ENCODE measurements at places on chromosomes 4 and X. TPM values are rescaled to one million over a fixed set of nuclear protein-coding genes. Genes with fewer than 3 reads are reported as not detected.

GRCh38 chr4:79576429-79576753 is 168.4 kb upstream of the GK2 start:
- peak; percentile 19 for DNase-seq

The MAGED4 gene
- polyA plus RNA-seq: 29.4 TPM

DNA sequence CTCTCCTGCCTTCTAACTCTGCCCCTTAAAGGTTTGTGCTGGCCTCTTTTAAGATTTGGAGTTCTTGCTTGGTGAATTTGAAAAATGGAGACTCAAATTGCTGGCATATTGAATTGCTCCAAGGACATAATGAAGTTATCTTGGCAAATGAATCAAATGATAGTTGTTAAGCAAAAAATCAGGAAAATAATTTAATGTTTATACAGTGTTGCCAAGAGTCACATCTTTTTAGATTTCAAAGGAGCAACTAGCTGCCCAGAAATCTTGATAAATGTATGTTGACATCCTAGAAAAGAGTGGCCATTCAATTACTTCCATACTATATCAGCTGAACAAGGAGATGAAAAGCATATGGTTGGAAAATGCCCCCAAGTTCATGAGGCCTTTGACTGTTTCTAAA is 610.0 kb upstream of the LCORL start:
- DNase-seq: no peak

DNA sequence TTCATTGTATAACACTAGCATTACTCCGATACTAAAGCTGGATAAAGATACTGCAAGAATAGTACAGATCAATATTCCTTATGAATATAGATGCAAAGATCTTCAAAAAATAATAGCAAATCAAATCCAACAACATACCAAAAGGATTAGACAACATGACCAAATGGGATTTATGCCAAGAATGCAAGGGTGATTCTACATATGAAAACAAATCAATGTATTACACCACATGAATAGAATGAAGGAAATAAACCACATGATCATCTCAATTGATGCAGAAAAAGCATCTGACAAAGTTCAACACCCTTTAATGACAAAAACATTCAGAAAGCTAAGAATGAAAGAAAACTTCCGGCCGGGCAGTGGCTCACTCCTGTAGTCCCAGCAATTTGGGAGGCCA is 42.8 kb downstream of the CUL4B start:
- no peak for DNase-seq

GRCh38 chr4:113950207-113950606 is 29.2 kb downstream of the ARSJ start:
- DNase-seq: no peak

DNA sequence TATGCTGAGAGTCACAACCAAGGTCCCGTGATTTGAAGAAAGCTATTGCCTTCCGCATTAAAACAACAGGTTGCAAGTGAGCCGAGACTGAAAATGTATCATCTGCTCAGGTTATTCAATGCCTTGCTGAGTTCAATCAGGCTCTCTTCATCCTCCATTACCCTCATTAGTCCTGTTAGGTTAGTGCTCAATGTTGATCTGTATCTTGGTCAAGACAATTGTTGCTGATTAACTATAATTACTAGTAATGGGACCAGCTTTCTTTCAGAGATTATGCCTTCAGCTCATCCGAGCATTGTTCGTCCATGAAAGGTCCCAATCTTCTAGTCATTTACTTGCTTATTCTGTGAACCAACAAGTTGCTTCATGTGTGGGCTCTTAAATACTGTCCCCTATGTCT is 534.6 kb upstream of the FAM241A start:
- no peak for DNase-seq

DNA sequence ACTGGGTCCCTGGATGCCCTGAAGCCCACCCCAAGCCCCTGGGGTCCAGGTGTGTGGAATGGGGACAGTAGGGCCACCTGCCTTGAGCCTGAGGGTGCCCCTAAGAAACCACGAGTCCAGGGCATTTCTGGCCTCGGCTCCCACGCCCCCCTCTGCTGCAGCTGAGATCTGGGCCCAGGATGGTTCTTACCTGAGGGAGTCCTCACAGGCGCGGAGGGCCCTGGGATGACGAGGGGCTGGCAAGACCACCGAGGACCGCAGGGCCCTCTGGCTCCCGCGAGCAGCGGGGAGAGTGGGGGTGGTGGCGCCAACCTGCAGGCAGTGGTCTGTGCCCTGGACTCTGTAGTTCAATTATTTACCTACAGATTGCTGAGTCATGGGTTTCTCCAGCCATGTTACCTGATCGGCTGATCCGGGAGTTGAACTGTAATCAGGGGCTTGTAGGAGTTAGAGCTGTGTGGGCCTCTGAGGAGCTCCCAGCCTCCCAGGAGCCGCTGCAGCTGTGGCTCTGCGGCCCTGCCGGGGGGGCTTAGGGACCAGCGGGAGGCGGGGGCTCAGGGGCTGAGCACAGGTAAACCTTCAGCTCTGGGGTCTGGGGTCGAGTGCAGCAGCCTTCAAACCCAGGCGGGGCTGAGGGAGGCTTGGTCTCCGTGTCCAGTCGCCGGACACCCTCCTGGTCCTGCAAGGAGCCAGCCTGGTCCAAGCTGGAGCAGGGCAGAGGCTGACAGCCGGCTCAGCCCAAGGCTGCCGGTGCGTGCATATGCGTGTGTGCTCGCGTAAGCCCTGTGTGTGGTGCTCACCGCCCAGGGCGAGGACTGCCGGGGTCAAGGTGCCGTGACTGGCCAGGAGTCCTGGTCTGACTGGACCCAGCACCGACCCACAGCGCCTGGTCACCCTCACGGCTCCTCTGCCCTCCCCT is at the start of gene SLC26A1:
Gene SLC26A1 (minus strand): TSS at position 294 of the 919 bp plus-strand sequence. CDS start 1,701 bp downstream, outside the sequence.
- DNase-seq: no peak

DNA sequence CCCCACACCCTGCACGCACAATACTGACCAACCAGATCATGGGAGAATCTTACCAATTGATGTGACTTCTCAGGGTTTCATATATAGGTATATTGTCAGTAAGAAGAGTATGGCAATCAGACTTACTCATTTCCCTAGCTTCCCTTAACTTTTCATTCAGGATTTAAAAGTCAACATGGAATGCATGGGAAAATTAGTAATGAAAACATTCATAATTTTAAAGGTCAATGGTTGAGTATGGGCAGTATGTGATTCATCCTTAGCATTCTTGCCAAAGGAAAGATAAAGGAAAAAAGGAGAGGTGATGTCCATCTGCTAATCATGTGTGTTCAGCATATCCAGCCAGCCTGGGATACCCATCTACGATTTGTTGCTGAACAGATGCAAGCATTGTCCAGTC is 4.0 kb downstream of the DIPK2B start:
- DNase-seq: no peak

DNA sequence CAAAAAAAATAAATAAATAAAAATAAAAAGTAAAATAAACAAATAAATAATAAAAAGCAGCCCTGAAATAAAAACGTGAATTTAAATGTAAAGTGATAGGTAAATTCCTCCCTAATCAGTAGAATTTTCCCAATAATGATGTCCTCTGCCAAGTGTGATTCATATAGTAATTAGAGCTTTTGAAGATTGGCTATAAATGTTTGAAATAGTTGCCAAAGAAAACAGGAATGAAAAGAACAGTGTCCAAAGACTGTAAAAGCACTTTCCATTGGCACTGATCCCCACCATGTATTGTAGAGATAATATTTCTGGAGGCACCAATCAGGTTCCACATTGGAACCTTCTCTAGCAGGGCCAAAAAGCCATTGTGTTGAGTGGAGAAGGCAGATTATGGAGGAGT is 25.9 kb upstream of the SMARCAD1 start:
- DNase-seq: no peak

The KCTD8 gene
- polyA plus RNA-seq: 0.09 TPM

The LANCL3 gene
- 0.40 TPM for polyA plus RNA-seq

- DNase-seq: no peak
Measured at GRCh38 chrX:31449081-31449480, 377.2 kb upstream of the FTHL17 start.

DNA sequence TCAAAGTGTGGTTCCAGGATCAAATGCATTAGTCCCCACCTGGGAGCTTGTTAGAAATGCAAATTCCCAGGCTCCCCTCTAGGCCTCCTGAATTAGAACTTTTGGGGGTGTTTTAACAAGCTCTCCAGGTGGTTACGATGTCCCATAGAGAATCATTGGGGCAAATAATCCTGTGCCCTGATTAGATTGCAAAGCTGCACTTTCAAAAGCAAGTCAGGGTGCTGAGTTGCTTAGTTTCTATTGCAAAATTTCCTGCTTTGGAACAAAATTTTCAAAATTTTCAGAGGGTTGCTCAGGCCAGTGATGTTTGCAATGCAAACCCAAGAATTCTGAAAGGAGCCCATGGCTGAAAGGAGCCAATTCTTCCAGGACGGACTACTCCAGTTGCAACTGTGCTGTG is 71.0 kb downstream of the MGST2 start:
- no peak for DNase-seq

DNA sequence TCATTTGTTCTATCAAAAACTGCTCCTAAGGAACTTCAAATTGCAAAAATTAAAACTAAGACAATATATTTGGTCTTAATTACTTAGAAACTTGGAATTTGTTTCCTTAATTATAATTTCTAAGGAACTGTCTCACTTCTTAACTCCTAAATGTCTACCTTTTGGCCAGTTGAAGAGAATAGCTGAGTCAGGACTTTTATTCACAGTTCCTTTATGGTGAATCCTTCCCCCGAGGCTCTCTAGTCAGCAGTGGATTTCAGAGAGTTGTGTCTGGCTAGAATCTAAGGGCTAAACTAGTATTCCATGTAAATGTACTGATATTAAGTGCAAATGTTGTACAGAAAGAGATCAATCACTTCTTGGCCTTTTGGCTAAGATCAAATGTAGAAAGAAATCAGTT is 69.3 kb downstream of the AMMECR1 start:
- no peak for DNase-seq

The PLAC8 gene
- polyA plus RNA-seq: 1.6 TPM

GRCh38 chr4:119632216-119632615 is 3.6 kb upstream of the PDE5A start:
- no peak for DNase-seq

GRCh38 chr4:56139241-56139827 is 190.6 kb downstream of the CEP135 start:
- no peak for DNase-seq

DNA sequence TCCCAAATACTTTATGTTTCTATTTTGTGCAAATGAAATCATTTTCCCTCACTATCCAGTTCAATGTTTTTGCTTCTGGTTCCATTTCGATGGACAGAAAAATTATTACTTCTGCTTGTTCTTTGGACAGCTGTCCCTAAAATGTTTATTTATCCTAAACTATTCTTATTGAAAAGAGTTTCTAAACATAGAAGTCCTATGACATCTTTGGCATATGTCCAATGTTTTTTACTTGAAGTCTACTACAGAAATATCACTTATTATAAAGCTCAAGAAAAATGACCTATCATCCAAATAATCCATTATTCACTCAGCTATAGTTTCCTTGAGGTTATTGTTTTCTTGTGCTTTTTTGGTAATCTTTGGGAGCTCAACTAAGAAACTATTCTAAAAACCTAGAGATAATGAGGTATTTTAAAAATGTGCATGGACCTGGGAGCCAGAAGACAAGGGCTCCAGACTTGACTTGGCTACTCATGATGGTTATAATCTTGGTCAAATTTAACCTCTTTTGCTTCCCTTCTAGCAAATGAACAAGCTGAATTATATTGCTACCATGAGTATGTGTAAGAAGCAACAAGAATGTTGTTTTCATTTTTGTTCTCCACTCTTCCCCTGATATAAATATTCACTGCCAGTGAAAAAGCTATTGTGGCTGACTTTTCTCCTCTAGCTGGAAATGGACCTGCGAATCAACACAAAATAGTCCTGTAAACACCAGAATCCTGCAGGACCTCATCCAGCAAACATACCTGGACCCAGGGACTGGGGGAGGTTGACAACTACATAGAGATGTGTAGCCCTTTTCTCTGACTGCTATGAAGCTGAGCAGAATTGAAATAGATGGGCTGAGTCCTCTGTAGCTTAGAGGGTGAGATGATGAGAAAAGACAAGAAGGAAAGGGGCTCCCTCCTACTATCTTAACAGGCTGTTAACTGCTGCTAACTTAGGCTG is 137.4 kb downstream of the FRYL start:
- no peak for DNase-seq
